ENCODE measurements at places on chromosomes 6 and 20.

DNA sequence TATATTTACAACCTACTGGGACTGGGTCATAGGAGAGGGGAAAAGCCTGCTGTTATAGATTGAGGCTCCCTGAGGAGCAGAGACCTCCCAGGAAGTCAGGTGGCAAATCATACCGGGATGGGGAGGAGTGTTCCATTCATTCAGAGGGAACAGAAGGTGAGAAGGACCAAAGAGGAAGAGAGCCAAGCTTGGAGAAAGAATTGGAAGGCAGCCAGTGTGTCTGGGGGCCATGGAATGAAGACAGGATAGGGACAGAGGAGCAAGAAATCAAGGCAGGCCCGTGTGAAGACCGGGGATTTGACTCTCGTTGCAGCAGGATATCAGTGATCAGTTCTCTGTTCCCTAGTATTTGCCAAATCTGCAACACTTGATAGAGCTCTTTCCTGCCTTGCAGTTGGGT, 5.7 kb upstream of the ZNF217 start:
- DNase-seq = no peak

DNA sequence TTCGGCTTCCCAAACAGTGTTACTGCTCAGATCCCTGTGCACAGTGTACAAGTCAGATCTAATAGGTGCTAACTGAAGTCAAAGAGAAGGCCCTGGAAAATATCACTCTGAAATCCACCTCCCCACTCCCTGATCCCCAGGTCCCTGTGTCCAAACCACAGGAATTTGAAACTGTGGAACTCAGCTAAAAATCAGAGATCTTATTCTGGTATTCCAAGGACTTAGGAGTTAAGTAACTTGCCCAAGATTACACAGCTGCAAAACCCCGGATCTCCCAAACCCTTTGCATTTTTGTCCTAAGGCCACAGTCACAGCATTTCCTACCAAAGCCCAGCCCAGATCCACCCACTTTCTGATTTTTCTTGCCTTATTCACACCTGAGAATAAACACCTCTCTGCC, 32.3 kb upstream of the SLC23A2 start:
- no peak for DNase-seq

DNA sequence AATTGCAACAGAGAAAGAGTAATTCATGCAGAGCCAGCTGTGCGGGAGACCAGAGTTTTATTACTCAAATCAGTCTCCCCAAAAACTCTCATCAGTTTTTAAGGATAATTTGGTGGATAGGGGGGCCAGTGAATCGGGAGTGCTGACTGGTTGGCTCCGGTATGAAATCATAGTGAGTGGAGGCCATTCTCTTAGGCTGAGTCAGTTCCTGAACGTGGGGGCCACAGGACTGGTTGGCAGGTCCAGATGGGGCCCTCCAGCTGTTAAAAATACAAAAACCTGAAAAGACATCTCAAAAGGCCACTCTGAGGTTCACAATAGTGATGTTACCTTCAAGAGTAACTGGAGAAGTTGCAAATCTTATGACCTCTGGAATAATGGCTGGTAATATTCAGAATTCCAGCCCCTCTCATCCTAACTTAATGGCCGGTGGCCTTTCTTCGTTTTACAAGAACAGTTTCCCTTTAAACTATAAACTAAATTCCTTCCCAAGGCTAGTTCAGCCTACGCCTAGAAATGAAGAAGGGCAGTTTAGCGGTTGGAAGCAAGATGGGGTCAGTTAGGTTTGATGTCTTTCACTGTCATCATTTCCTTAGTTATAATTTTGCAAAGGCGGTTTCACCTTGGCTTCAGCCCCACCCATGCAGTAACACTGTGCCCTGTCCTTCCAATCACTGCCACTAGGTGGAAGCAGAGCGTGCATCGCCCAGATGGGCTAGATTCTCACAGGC, 6.8 kb upstream of the MICA start:
- DNase-seq = peak; percentile 78

- DNase-seq = no peak
Measured at GRCh38 chr20:4833074-4833728, 111.5 kb downstream of the PRND start.

GRCh38 chr6:155444952-155445903, 10.4 kb downstream of the NOX3 start:
- no peak for DNase-seq

DNA sequence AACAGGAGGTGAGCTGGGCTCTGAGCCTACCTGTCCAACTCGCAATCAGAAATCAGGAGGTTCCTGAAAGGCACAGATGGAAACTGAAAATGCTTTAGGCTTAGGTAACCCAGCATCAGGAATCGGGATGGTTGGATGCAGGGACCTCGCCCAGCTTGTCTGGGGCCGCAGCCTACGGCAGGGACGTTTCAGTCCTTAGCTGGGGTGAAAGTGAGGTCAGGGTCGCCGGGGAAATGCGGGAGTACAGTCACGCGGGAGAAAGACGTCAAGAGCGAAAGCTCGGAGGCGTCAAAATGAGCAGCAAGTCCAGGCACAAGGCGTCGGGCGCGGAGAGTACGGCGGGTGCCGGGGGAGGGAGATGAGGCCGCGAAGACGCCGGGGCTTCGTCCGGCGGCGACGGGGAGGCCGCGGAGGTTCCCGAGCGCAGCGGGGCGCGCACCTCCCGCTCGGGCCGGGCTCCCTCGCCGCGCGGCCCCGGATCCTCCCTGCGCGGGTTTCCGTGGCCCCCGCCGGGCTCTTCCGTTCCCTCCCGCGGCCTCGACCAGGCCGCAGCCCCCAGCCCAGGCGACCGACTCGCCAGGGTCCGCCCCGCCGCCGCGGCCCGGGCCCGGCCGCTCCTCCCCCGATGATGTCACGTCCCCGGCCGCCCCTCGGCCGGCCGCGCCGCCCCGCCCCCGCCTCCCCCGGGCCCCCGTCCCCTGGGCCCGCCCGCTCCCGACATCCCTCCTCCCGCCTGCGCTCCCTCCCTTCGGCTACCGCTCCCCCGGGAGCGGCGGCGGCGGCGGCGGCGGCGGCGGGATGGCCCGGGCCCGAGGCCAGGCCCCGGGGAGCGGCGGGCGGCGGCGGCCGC, at the start of gene EBF4:
TSS of gene EBF4 (plus strand) at position 745 of the 850 bp plus-strand sequence. CDS start 866 bp downstream, outside the sequence.
- DNase-seq = peak; percentile 78

All from neural progenitor cell (in vitro differentiated cells).